Activated CD4-positive, alpha-beta T cell treated with anti-CD3 and anti-CD28 coated beads, Interleukin-2, amount 50 U/mL, for 1 hour (primary cell): ENCODE measurements at places on chromosomes 1 and 21.

GRCh38 chr1:163263818-163264655, 57.7 kb upstream of the NUF2 start:
- no peak for DNase-seq

DNA sequence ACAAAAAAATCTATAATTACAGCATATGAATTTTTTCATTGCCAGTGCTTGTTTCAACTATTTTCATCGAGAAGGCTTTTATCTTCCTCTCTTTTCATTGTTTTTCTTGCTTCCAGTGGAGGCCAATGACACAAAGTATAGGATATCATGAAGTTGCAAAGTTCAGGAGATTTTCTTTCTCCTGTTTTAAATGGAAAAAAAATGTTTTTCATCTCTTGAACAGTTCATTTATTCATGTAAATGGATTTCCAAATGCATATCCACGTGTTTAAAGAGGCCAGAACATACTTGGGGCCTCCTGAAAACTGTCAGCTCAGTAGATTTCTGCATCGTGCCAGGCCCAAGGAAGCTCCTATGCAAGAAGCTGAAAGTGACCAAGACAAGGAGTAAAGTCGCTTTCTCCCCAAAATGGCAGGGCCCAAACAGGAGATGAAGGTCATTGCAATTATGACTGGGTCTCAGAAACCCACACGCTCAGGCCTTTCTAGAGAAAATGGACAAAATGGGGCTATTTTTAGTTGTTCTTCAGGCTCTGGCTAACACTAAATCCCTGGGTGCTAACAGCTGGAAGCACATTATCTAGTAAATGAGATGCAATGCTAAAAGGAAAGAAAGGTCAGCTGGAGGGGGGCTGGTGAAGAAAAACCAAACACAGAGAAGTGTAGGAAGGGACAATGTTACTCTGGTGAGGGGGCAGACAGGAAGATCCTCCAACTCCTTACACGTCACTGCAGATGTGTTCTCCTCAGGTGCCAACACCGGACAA, 136.9 kb upstream of the C8B start:
- no peak for DNase-seq

DNA sequence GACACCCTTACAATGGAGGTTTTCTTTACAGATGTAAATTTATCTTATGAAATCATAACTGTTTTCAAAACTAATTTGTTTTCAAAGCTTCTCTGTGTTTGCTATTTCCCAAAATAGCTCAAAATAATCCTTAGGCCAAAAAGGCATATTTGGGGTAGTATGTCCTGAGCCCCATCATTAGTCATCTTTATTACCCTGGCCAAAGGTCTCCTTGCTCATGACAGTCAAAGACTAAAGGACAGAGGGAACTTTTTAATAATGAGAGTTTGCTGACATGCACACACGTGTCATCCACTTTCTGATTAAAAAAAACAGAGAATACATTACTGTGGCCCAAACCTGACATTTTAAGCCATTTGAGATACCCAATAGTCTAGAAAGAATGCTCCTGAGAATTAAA, 221.9 kb upstream of the DUSP10 start:
- no peak for DNase-seq

- no peak for DNase-seq
Observed at GRCh38 chr1:56758135-56758534, 61.1 kb downstream of the FYB2 start.

- DNase-seq: no peak
Observed at GRCh38 chr1:193701759-193702158, 515.3 kb upstream of the B3GALT2 start.

DNA sequence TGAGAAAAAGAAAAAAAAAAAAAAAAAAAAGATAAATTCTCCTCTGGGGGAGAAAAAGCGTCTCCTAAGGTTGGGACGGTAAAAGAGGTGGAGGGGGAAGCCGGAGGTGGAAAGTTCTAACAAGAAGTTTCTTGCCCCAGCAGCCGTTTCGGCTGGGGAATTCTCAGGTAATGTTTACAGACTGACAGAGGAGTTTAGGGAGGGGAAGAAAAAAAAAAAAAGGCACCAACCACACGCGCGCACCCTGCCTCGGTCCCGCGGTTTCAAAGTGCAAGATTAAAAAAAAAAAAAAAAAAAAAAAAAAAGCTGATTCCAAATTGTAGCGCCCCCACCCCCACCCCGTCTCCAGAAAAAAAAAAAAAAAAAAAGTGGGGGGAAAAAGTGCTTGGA, 504 bp downstream of the DHRS3 start:
- peak; percentile 54 for DNase-seq

- DNase-seq: no peak
Observed at GRCh38 chr1:186937016-186937670, 108.4 kb downstream of the PLA2G4A start.

GRCh38 chr1:39491146-39491921, at the start of gene BMP8A:
Gene BMP8A, plus strand, starts transcription at chr1:39491636. Its CDS starts 356 bp downstream, at chr1:39491992.
- DNase-seq: peak; percentile 75

DNA sequence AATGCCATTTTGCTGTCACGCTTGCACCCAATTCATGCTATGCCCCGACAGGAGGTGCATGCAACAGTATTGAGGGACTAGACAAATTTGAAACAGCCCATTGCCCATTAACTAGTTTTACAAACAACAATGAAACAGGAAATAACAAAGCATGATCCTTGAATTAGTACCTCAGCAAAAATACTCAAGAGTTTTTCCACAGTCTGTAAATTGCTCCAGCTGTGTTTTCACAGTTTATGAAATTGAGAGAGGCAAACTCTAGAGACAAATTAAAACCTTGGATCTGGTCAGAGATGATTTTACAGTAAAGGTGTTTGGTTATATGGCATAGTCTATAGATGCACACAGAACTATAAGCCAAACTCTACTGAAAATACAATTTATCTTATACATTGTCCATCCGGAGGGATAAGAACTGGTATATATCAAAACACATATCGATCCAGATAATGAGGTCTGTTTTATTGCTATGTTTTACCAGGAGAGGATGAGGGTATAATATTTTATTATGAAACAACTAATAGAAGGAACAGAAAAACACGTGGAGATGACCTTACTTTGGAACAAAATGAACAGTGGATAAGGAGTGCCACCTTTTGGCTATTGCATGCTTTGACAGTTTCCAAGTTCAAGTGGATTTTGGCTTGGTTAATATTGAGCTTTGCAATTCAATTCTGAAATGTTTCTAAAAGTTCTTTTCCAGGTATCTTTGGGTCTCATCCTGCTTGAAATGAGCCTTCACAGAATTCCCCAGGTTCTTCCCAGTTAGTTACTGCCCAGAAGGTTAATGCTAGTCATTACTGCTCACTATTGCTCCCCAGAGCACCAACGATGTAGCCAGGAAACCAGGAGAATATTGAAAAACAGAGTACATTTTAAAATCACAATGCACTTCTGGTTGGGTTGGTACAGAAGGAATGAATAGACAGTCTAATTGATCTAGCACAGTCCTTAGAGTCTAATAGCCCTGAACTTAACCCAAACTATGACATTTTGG, 45.7 kb downstream of the ZC3H11B start:
- DNase-seq: no peak

DNA sequence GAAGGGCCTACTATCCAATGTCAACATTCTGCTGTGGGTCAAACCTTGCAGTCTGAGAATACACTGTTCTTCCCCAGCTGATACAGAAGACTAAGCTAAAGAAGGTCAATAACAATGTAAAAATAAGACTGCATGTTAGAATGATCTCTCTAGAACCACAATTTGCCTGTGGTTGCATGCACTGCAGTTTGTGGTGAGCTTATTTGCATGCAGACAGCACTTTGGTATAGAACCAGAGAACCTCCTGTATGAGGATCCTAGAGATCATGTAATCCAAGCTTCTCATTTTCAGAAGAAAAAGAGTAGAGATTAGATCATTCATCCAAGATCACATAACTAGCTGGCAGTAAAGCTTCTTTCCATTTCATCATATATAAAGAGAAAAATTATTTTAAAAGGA, 15.8 kb downstream of the SYNJ1 start:
- DNase-seq: no peak

GRCh38 chr1:25247829-25248754, 838 bp upstream of the RSRP1 start:
- DNase-seq: no peak

GRCh38 chr21:44487831-44488230, 32.5 kb downstream of the LRRC3 start:
- DNase-seq: peak; percentile 41

GRCh38 chr1:39727932-39728317, 10.8 kb upstream of the PPIE start:
- DNase-seq: no peak

DNA sequence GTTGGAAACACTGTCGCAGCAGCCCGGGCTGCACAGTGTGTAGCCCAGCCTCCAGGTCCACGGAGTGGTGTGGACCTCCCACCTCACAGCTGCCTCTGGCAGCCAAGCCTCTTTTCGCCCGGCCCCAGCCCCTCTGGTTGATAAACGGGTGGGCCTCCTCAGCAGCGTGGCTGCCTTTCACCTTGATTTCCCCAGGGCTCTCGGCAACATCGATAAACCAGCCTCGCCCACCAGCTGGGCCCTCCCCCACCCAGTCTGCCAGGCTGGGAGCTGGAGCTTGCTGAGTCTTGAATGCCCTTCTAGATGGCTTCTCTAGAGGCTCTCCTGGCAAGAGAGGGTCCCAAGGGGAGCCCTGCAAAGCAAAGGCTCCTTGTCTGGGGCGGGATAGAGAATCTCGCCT, 31.0 kb upstream of the LHX4 start:
- no peak for DNase-seq

GRCh38 chr1:53545663-53546408, 86.6 kb downstream of the DMRTB1 start:
- no peak for DNase-seq

GRCh38 chr1:230753586-230754251, 6.5 kb downstream of the CAPN9 start:
- DNase-seq: no peak

DNA sequence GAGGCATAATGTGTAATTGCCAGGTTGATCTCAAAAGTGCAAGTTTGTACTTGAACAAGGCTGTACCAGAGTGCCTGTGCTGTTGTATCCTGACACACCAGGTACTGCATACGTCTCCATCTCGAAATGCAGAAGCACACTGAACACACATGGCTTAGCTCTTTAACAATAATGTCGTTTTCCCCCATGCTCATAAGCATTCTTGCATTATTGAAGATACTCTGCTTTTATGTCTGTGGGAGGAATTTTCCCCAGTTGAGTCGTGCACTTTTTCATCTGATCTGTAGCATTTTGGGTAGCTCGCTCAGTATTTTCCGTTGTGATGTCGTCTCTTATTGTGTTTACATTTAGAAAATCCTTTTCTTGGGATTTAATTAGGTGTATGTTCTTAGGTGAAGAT, 98.7 kb downstream of the PCBP3 start:
- no peak for DNase-seq

GRCh38 chr1:113872219-113872935, 865 bp upstream of the PTPN22 start:
- no peak for DNase-seq

- DNase-seq: no peak
Observed at GRCh38 chr21:37619464-37619974, 252.9 kb downstream of the DYRK1A start.

GRCh38 chr1:25182629-25183028, 49.7 kb downstream of the SYF2 start:
- DNase-seq: no peak

- peak; percentile 57 for DNase-seq
Observed at GRCh38 chr21:44926331-44927101, 5.8 kb upstream of the ITGB2 start.

DNA sequence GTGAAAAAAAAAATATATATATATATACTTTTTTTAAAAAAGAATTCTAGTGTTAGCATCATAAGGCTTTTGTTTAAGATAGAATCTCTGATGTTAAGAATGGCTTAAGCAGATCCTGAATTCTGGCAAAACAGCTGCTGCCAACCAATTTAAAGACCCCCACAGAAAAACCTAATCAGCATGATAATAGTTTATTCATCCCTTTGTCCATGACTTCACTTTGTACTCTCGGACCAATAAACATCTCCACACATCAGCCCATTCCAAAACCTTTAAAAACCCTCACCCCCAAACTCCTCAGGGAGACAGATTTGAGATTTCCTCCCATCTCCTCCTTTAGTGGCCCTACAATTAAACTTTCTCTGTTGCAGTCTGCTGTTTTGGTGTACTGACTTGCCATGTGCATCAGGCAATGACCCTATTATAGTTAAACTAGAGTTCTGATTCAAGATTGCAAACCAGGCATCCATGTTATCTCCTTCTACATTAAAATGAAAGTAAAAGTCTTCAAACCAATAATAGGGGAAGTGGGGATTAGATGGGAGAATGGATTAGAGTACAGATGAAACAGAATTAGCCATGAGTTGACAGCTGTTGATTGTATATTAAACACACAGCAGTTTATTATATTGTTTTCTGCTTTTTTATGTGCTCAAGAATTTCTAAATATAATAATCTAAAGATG, 9.8 kb upstream of the PHTF1 start:
- DNase-seq: no peak

DNA sequence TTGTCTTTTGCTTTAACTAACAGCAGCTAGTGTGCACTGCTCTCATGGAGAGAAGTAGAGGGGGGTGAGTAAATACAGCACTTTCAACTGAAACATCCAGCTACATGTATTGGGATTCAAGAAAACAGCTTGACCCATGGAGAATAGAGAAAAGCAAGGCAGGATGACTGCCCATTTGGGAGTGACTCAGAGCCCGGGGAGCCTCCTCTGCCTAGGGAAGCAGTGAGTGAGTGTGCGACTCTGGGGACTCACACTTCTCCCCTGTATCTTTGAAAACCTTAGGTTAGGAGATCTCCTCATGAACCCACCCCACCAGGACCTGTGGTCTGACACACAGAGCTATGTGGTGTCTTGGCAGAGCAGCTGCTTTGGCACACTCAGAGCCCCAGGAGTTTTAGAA, 82.0 kb upstream of the PTGFR start:
- DNase-seq: no peak

GRCh38 chr1:114008480-114008941, 29.2 kb downstream of the OLFML3 start:
- no peak for DNase-seq

DNA sequence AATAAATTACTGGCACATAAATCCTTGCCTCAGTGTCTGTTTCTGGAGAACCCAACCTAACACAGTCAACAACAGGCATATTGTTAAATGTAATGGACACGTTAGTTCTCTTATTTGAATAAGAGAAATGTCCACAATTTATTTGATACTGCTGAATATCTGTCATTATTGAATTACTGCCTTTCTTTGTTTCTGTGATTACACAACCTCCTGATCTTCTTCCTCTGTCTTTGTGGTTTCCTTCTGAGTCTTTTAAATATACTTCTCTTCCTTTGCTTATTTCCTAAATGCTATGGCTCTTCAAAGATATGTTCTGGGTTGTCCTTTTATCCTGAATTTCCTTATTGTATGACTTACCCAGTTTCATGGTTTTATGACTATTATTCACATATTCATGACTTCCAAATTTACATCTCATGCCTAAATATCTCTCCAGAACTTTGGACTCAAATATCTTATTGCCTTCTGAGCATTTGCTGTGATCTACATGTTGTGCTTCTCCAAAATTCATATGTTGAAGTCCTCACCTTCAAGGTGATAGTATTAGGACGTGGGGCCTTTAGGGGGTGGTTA, 39.9 kb downstream of the MSH4 start:
- no peak for DNase-seq

- no peak for DNase-seq
Observed at GRCh38 chr1:25135909-25136308, 96.4 kb downstream of the SYF2 start.

- DNase-seq: no peak
Observed at GRCh38 chr1:12048372-12048771, 14.7 kb upstream of the TNFRSF8 start.
